ENCODE measurements at places on chromosomes 5 and 9. TPM values are rescaled to one million over a fixed set of nuclear protein-coding genes. Genes with fewer than 3 reads are reported as not detected.

ST8SIA4 gene
- total RNA-seq = 0.63 TPM

PCDHB8 gene
- total RNA-seq = 0.40 TPM

APBA1 gene
- total RNA-seq = 0.07 TPM

HK3 gene
- not detected for total RNA-seq

NPM1 gene
- total RNA-seq = 2,251 TPM

PRRX2 gene
- 1.3 TPM for total RNA-seq

LCNL1 gene
- not detected for total RNA-seq

DRD1 gene
- total RNA-seq = not detected

ELAVL2 gene
- 10.9 TPM for total RNA-seq

TMCO6 gene
- 16.5 TPM for total RNA-seq

FRMPD1 gene
- not detected for total RNA-seq

ARHGEF39 gene
- total RNA-seq = 4.1 TPM

PCDHGA11 gene
- 0.92 TPM for total RNA-seq

Measured in PC-3 (cell line).